ENCODE measurements at places on chromosomes 4 and X.

DNA sequence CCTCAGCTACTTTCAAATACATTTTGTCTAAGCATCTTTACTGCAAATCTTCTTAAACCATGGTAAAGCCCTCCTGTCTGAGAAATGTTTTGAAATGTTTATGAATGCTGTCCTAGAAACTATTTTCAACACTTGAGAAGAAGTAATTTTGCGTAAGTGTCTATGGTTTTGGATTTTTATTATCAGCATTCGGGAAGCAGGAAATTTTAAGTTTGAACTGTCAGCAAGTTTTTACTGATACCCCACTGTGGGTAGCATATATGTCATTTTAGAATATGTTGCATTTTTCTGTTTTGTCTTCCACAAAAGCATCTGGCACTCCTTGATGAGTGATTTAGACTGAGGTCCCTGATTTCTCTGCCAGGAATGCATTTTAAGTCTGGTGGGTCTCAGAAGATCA lies 302.4 kb upstream of the GIMD1 start:
- DNase-seq = no peak

DNA sequence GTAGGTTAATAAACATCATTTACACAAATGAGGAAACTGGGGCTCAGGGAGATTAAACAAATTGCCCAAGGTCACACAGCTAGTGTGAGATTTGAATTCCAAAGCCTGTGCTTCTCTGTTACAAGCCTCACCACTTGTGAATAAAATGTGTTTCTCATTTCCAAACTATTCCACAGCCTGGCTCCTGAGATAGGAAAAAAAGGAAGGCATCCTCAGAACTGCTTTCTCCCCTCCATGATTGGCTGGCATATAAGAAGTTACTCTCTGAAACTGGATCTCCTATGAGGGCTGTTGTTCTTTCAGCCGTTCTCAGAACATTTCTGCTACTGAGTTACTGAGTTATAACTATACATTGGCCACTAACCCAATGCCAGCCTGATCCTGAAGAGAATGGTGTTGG lies 237.9 kb downstream of the MAML3 start:
- peak; percentile 6 for DNase-seq

DNA sequence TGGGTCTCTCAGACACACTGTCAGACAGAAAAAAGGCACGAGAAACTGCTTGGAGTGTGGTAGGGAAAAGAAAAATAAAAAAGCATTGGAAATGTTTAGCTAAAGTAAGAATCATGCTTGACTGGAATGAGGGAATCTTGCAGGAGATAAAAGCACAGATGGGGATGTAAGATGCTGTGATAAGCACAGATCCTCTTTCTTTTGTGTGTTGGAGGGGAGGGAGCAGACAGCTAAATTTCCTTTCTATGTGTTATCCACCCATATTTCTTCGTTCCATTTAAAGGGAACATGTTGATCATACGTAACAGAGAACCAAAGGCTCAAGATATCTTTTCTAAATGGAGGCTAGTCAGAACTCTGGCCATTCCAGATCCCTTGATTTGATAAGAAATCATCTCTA lies 614.0 kb upstream of the LCORL start:
- no peak for DNase-seq

GRCh38 chr4:72935462-72935861 lies 134.1 kb downstream of the COX18 start:
- DNase-seq = no peak

DNA sequence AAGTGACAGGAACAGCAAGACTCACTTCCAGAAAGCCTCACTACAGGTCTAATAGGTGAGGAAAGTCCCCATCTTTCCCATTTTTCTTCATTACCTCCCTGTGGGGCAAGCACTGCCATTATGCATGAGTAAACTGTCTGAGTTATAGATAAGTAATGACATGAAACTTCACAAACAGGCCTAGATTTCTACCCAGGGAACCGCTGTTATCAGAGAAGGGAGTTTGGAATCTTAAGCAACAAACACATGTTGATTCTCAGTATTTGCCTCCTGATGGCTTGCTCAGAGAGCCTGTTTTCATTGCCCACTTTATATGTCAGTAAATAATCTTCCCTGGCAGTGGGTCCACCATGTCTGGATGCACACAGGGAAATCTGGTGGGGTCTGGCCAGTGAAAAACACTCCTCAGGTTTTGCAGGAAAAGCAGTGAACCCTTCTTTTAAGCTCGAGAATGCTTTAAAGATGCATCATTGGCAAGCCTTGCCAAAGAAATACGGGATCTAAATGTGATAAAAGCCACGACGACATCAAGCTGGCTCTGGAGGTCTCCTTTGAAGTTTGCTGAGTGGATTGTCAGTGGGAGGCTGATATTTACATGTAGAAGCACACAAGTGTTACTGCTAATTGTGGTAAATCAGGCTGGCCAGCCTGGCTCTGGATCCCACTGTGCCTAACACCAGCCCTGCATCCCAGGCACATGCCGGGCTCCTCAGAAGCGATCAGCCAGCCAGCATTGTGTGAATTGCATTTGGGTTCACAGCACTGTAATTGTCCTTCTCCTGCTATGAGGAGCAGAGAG lies 25.2 kb downstream of the PDGFRA start:
- peak; percentile 40 for DNase-seq

DNA sequence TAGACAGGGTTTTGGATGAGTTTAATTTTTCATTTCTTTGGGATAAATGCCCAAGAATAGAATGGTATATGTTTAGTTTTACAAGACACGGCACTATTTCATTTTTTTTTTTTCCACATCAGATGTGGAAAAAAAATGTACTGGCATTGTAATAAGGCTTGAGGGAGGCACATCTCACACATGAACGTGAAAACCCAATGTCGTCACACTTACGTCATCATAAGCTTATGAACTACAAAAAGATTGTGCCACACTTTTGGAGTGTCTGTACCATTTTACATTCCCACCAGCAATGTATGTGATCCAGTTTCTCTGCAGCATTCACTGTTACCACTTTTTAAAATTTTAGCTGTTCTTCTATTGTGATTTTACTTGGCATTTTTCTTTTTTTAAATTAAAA lies 74.2 kb downstream of the TAF1 start:
- no peak for DNase-seq

- no peak for DNase-seq
These were observed 47.5 kb upstream of the UGT2B15 start for GRCh38 chr4:68717999-68718398.
